ENCODE measurements at places on chromosomes 13 and 19. TPM values are rescaled to one million over a fixed set of nuclear protein-coding genes. Genes with fewer than 3 reads are reported as not detected.

- H3K27me3 ChIP-seq = no peaks in the 10 kb centered on the region
- no peak for DNase-seq
- H3K4me3 ChIP-seq = no peak overlapping the region
- H3K4me1 ChIP-seq = peaks cover 5% of the 10 kb centered on the region
- peaks cover 63% of the 10 kb centered on the region for H3K36me3 ChIP-seq
These were observed 21.1 kb downstream of the ZNF473 start for GRCh38 chr19:50046649-50047503.

- H3K4me3 ChIP-seq = no peak overlapping the region
- no peak for DNase-seq
These were observed 70.7 kb upstream of the TSHZ3 start for GRCh38 chr19:31419871-31420445.

GRCh38 chr13:85536706-85537105, 262.5 kb downstream of the SLITRK6 start:
- H3K4me1 ChIP-seq = no peaks in the 10 kb centered on the region
- peaks cover 5% of the 10 kb centered on the region for H3K27me3 ChIP-seq
- no peaks in the 10 kb centered on the region for H3K36me3 ChIP-seq
- no peak overlapping the region for H3K4me3 ChIP-seq

DNA sequence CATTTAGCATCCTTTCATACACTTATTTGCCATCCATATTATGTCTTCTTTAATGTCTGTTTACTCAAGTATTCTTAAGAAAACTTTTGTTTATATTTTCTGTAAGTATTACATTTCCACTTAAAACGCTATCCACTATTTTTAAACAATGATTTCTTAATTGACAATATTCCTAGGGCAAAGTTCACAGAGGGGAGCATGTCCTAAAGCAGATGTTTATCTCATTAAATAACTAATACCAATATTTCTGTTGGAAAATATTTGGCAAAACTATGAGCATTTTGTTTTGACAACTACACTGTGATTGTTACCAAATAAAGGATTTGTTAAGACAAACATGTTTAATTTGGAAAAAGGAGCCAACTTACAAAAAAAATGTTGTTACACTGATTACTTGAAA, 643.3 kb downstream of the SLITRK5 start:
- no peaks in the 10 kb centered on the region for H3K27me3 ChIP-seq
- H3K4me1 ChIP-seq = no peaks in the 10 kb centered on the region
- H3K36me3 ChIP-seq = no peaks in the 10 kb centered on the region
- no peak overlapping the region for H3K27ac ChIP-seq

ALOX5AP gene
- total RNA-seq = 0.31 TPM

USE1 gene
- total RNA-seq = 22.3 TPM

All from type B pancreatic cell (in vitro differentiated cells).